ENCODE measurements at places on chromosomes 12 and 14. TPM values are rescaled to one million over a fixed set of nuclear protein-coding genes. Genes with fewer than 3 reads are reported as not detected.

GRCh38 chr12:28569698-28570411, 379.6 kb downstream of the CCDC91 start:
- no peaks in the 10 kb centered on the region for H3K27me3 ChIP-seq
- DNase-seq = no peak
- no peak overlapping the region for H3K4me3 ChIP-seq
- no peaks in the 10 kb centered on the region for H3K4me1 ChIP-seq

- no peak overlapping the region for H3K4me3 ChIP-seq
- no peaks in the 10 kb centered on the region for H3K4me1 ChIP-seq
- no peak for DNase-seq
- H3K27ac ChIP-seq = no peak overlapping the region
- no peaks in the 10 kb centered on the region for H3K36me3 ChIP-seq
These were observed 21.8 kb upstream of the RNU6-8 start for GRCh38 chr14:32224737-32225377.

GRCh38 chr12:14366209-14367039, 942 bp downstream of the ATF7IP start:
- peak overlapping the region; percentile 97 for H3K4me3 ChIP-seq
- H3K36me3 ChIP-seq = peaks cover 14% of the 10 kb centered on the region
- H3K27me3 ChIP-seq = no peaks in the 10 kb centered on the region
- H3K27ac ChIP-seq = peak overlapping the region; percentile 96
- no peak for DNase-seq
- H3K4me1 ChIP-seq = peaks cover 38% of the 10 kb centered on the region

GRCh38 chr12:94150240-94151121, 2.1 kb downstream of the PLXNC1 start:
- H3K4me3 ChIP-seq = peak overlapping the region; percentile 88
- no peak overlapping the region for H3K27ac ChIP-seq
- no peak for DNase-seq
- no peaks in the 10 kb centered on the region for H3K36me3 ChIP-seq

DNA sequence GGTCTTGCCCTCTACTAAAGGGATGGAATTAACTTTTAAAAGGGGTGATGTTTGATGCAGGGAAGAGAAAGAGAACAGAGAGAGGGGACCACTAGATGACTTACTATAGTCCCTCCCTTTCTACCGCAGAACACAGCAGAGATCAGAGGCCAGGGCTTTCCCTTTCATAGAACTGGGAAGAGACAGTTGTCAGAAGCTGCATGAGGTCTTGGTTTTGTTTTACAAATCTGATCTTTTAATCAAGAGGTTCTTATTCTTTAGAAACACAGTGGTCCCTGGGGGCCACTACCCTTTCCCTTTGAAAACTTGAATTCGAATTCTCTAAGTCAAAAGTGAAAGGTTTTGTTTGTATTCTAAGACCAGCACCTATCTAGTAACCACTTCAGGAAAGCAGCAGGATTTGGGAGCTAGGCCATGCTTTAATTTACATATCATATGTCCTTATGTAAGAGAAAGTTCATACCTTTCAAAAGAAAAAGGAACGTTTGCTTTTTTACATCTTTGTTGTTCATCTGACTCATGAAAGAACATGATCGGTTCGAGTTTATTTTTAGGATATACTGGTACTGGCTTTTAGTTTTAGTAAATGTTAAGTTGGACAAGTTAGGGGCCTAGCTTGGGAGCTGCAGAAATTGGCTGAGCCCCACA, 6.3 kb downstream of the FBXL14 start:
- no peak overlapping the region for H3K27ac ChIP-seq
- peaks cover 5% of the 10 kb centered on the region for H3K27me3 ChIP-seq
- peaks cover 4% of the 10 kb centered on the region for H3K36me3 ChIP-seq
- H3K4me3 ChIP-seq = peak overlapping the region; percentile 54
- DNase-seq = no peak

ASIC1 gene
- total RNA-seq = 25.0 TPM

RNASE9 gene
- not detected for total RNA-seq

DEPDC4 gene
- 4.1 TPM for total RNA-seq

Data from neural crest cell (in vitro differentiated cells).